ENCODE measurements at places on chromosomes 1 and 21. TPM values are rescaled to one million over a fixed set of nuclear protein-coding genes. Genes with fewer than 3 reads are reported as not detected.

Gene LIN28A
- total RNA-seq: not detected

Gene RAB29
- 61.4 TPM for total RNA-seq

DNA sequence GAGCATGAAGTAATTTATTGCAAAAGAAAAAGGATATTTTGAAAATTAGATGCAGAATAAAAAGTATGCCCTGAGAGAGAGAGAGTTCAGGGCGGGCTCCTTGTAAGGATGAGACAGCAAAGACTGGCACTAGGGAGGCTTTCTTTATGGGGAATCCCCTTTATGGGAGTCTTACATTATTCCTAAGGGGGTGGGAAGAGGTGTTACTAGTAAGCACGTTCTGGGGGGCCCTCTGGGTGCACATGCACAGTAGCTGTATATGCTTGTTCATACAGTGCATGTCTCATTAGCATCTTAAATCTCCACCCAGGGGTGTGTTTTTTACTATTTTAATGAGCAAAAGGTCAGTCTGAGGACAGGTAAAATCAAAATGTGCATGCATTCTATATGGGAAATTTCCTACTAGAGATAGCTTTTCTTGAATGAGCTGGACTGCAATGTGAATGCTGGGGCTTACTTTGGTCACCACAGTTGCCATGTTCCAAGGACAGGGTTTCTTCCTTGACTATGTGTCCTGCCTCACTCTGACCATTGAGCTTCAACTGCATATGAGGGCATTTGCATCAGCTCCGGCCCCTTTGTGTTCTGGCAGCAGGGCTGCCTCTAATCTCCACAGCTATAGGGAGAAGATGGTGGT, 614.1 kb downstream of the NUF2 start:
- H3K36me3 ChIP-seq: no peaks in the 10 kb centered on the region
- no peaks in the 10 kb centered on the region for H3K27me3 ChIP-seq
- H3K4me1 ChIP-seq: no peaks in the 10 kb centered on the region

Gene HSPA6
- total RNA-seq: 1.1 TPM

DNA sequence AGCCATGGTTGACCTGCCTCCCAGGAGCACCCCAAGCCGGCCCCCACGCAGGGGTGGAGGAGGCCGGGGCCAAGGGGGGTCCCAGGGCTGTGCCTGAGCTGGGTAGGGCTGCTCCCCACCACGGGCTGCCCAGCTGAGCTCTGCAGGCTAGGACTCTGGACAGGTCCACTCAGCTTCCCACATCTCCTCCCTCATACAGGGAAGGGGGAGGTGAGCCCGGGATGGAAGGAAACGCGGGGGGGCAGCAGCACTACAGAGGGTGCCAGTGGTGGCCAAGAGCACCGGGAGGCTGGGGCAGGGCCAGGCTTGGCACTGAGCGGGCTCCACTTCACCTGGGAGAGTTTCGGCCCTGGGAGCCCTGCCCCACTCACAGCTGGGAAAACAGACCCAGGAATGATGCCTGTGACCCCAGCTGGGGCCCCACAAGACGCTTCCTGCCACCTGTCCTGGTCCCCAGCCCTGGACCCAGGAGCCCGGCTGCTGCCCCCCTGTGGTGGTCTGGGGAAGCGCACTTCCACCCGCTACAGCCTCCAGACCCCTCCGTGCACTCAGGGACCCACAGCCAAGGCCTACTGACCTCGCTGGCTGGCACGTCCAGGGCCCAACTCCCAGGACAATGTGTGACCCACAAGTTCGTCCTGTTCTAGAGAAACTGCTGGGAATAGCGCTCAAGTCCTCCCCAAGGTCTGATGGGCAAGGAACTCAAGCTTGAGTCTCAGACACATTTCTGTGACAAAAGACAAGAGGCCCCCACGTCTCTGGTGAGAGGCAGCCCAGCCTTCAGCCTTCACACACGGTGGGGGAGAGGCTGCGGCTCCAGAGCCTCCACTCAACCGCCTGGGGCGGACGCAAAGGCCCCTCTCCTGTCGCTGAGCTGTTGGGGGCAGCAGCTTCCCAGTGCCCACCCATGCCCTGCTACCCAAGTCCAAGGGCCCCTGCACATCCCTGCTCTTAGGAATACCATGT, 3.0 kb downstream of the AURKAIP1 start:
- peak overlapping the region; percentile 30 for H3K4me3 ChIP-seq
- DNase-seq: peak; percentile 87
- H3K27me3 ChIP-seq: no peaks in the 10 kb centered on the region
- peak overlapping the region; percentile 65 for H3K27ac ChIP-seq
- peaks cover 7% of the 10 kb centered on the region for H3K36me3 ChIP-seq

DNA sequence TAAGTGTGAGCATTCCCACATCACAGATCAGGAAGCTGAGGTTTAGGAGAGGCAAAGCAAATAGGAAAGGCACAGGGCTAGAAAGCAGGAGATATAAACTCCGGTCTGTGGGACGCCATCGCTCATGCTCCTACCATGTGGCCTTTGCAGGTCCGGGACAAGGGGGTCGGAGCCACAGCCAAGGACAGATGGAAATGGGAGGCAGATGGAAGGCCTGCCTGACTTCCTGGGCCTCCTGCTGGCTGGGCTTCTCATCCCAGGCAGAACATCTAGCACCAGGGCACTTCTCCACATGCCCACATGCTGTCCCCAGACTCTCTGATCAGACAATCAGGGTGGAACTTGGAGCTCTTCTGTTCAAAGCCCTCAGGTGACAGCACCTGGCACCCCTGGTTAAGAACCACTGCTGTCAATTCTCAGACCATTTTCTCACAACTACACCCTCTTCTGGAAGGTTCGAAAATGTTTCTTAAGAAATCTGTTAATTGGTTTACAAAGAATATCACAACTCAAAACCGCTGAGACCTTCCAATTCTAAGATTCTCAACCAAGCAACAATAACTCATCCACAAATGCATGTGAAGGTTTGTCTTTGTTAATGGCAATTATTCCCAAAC, 173.3 kb upstream of the EDN2 start:
- H3K27me3 ChIP-seq: no peaks in the 10 kb centered on the region
- peaks cover 3% of the 10 kb centered on the region for H3K36me3 ChIP-seq
- H3K4me1 ChIP-seq: peaks cover 64% of the 10 kb centered on the region
- DNase-seq: no peak
- H3K27ac ChIP-seq: no peak overlapping the region

DNA sequence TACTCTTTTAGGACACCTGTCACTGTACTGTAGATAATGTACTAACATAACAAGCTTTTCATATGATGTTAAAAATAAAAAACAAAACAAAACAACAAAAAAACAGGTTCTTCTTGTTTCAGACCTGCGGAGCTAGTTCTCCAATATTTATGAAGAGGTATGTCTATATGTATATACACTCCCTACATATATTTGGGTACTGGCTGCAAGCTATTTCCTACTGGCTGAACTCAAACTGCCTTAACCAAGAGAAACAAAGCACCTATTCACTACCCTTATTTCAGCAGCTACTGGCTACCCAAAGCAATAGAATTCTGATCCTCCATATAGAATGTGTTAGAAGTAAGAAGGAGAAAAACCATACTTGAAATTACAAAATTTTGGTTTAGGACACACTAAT, 73.5 kb downstream of the ABL2 start:
- H3K4me1 ChIP-seq: peaks cover 2% of the 10 kb centered on the region
- H3K4me3 ChIP-seq: no peak overlapping the region
- DNase-seq: no peak

GRCh38 chr1:54842206-54842915, 41.2 kb upstream of the TTC22 start:
- no peak overlapping the region for H3K27ac ChIP-seq
- no peak overlapping the region for H3K4me3 ChIP-seq
- no peaks in the 10 kb centered on the region for H3K4me1 ChIP-seq
- DNase-seq: peak; percentile 32

- H3K4me1 ChIP-seq: peaks cover 32% of the 10 kb centered on the region
- peak within 1 kb of the TSS; percentile 89 for H3K4me3 ChIP-seq
- no peaks in the 10 kb centered on the region for H3K27me3 ChIP-seq
- DNase-seq: peak; percentile 71
- peaks cover 27% of the 10 kb centered on the region for H3K36me3 ChIP-seq
Observed at GRCh38 chr1:36306210-36306901, at the start of gene SH3D21. SH3D21 (plus strand) TSS chr1:36306368; CDS start chr1:36306421, 53 bp downstream.

DNA sequence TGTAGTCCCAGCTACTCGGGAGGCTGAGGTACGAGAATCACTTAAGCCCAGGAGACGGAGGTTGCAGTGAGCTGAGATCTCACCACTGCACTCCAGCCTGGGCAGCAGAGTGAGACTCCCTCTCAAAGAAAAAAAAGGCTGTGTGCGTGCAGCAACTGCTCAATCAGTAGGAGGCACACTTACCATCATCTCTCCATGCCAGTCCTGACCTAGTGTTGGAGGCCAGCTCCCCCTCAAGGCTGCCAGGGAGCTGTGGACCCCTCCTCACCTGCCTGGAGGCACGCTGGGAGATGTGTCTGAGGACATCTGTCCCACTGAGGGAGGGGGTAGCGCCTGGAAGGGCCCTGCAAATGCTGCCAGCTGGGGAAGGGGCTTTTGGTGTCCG, 11.9 kb downstream of the RPS6KA1 start:
- peak overlapping the region; percentile 97 for H3K27ac ChIP-seq
- H3K27me3 ChIP-seq: no peaks in the 10 kb centered on the region
- peaks cover 80% of the 10 kb centered on the region for H3K4me1 ChIP-seq
- H3K4me3 ChIP-seq: peak overlapping the region; percentile 73
- DNase-seq: no peak

Gene ADORA3
- not detected for total RNA-seq

DNA sequence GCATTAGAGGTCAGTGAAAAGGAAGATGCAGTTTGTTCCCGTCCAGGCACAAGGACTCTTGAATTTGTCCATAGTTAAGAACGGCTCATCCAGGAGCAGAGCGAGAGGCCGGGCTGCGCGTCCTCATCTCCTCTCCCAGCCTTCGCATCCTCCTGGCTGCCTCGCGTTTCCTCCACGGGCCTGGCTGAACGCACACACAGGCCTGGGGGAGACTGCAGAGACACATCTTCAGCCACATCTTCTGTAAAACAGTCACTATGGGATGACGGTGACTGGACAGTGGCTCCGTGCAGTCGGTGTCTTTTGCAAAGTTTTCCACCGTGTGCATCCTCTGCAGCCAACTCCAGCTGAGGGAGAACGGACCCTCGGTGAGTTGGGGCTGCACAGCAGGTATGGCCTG, 89.7 kb downstream of the PSMG1 start:
- no peak for DNase-seq
- no peaks in the 10 kb centered on the region for H3K4me1 ChIP-seq
- H3K4me3 ChIP-seq: no peak overlapping the region
- no peak overlapping the region for H3K27ac ChIP-seq
- H3K36me3 ChIP-seq: no peaks in the 10 kb centered on the region

Gene MYOC
- total RNA-seq: not detected

DNA sequence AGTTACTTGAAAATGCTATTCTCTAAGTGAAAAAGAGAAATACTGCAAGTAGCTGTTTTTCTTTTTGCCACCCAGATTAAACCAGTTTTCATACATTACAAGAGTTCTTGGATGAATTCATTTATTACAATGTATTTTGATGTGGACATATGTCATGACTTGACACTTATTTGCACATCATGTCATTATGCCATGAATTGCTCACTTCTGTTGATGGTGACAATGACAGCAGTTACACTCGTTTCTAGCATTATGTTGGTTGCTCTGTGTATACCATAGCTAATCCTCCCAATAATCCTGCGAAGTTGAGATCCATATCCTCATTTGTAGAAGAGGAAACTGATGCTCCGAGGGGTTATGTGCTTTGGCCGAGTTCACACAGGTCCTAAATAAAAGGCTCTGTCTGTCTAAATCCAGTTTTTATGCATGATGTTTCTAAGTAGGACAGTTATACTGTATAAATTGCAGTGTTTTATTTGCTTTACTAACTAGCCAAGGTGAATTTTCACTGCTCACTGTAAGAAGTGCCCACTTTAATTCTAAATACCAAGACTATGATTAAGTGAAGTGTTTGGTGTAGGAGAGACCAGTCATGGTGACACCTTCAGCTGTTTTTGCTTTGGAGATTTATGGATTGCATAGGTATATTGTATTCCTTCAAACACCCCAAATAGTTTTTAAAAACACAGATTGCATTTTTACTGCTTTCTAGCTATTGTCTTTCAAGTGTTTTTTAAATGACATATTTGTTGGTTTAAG, 56.7 kb downstream of the PRDM2 start:
- peaks cover 25% of the 10 kb centered on the region for H3K36me3 ChIP-seq
- peaks cover 68% of the 10 kb centered on the region for H3K4me1 ChIP-seq
- H3K27ac ChIP-seq: peak overlapping the region; percentile 51

Gene TNFAIP8L2
- 17.6 TPM for total RNA-seq

Gene TAS1R1
- not detected for total RNA-seq

Gene C1orf74
- total RNA-seq: 3.0 TPM

GRCh38 chr21:15839601-15840000, 109.8 kb downstream of the USP25 start:
- peaks cover 5% of the 10 kb centered on the region for H3K4me1 ChIP-seq
- H3K27me3 ChIP-seq: no peaks in the 10 kb centered on the region
- H3K4me3 ChIP-seq: no peak overlapping the region
- peaks cover 10% of the 10 kb centered on the region for H3K36me3 ChIP-seq

- H3K4me1 ChIP-seq: no peaks in the 10 kb centered on the region
- no peak overlapping the region for H3K27ac ChIP-seq
- no peaks in the 10 kb centered on the region for H3K27me3 ChIP-seq
- no peak for DNase-seq
- H3K4me3 ChIP-seq: no peak overlapping the region
Observed at GRCh38 chr1:164921493-164921892, 362.5 kb downstream of the PBX1 start.
